Neural cell (in vitro differentiated cells): ENCODE measurements at places on chromosomes 1 and 21. TPM values are rescaled to one million over a fixed set of nuclear protein-coding genes. Genes with fewer than 3 reads are reported as not detected.

FCAMR gene
- polyA plus RNA-seq = not detected in 2 replicates

AIRE gene
- not detected in 2 replicates for polyA plus RNA-seq

NBPF10 gene
- polyA plus RNA-seq = 0.26 and 0.34 TPM in 2 replicates

SIK1 gene
- 2.0 and 2.6 TPM in 2 replicates for polyA plus RNA-seq

CRNN gene
- polyA plus RNA-seq = not detected in 2 replicates

KCNK1 gene
- polyA plus RNA-seq = 1.8 TPM in 2 replicates
